HT1080 (cell line): ENCODE measurements at places on chromosomes 1 and 21.

DNA sequence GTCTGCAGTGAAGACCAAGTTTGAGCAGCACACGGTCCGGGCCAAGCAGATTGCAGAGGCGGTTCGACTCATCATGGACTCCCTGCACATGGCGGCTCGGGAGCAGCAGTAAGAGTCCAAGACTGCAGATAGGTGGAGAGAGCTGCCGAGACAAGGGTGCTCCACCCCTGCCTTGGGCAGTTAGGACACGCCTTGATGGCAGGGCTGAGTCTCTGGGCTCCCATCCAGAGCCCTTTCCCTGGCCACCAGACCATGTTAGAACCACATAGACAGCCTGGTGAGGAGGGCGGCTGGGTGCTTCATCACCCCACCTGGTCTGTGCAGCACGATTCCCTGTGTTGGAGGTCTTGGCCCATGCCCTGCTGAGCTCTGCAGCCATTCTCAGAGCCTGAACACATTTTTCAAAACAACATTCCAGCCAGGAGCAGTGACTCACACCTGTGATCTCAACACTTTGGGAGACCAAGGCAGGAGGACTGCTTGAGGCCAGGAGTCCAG lies 17.3 kb upstream of the MIIP start:
- DNase-seq = peak; percentile 60

DNA sequence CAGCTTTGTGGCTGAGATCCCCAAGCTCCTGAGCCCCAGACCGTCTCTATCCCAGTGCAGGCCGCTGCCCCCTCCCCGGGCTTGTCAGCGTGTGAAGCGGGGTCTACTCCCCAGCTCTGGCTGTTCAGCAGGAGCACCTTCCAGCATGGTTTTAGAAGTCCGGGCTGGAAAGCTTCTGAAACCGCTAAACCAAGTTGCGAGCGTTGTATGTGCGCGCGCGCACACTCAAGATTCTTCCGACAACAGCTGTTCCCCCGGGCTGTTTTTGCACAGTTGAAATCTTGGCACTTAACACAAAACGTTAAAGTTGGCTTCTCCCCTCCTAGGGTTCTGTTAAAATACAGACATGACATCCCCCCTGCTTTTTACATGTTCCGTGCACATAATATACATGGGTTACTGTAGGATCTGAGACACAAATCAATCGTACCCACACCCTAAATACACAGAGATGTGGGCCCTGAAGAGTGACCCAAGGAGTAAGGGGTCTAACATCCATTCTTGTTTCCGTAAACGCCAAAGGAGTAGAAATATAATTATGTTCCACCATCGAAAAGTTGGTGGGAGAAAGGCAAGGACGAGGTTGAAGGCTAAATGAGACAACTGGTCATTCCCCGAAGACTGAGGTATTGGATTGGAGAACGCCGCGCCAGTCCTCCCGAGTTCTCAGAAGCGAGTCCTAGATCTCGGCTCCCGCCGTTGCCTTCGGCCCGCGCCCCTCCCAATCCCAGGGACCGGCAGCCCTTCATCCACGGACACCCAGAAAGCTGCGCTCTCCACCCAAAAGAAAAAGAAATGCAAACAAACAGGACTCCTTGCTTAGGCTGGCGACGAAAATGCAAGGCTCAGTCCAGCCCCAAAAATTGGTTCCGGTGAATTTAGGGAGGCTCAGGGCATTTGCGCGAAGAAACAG lies 1.3 kb downstream of the TBX15 start:
- DNase-seq = no peak

DNA sequence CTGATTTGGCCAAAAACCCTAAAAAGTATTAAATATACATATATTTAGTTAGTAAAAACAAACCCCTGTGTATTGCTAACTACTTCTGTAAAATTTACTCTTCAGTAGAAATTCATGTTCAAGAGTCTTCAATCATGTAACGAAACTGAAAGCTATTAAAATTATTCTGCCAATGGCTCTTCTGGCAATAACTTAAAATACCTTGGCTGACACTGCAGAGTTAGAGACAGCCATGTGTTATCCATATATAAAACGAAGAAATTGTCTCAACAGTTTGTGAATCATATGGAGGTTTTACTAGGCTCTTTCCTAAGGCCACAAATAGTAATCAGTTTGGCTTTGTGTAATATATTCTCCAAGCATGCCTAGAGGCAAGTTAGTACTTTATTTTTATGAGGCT lies 357.2 kb downstream of the COL11A1 start:
- DNase-seq = no peak

GRCh38 chr21:35679076-35679475 lies 381.2 kb downstream of the SETD4 start:
- no peak for DNase-seq

DNA sequence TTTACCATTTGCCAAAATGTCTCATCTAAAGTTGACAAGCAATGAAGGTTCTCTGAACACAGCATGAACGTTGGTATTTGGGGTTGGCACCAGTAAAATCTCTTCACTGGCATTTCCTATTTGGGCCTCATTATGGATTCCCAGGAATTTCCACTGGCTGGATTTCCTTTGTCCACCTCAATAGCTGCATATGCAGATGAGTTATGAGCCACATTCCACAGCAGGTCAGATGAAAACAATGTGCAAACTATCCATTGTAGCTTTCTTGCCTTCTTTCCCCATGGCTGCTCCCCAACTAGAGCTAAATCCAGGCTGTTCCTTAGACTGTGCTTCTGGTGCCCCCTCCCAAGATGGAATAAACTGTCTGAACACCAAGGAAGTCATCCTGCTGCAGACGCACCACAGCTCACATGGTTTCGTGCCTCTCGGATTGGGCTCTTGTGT lies 168.1 kb upstream of the FGGY start:
- DNase-seq = peak; percentile 71

DNA sequence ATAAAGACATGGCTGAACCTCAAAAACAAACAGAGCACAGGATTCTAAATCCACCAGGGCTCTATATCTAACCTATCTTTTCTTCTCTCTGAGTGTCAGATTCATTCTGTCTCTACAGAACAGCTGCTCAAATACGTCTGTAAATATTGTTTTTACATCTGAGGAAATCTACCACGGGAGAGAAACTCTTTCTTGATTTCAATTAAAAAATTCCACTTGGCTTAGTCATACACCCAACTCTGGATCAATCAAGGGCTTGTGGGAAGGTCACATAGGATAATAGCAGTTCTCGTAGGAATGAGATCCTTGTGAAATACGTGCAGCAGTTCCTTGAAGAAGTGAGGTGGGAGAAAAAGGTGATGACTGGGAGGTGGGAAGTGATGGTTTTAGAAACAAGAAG lies 1355.7 kb upstream of the ADGRL2 start:
- peak; percentile 40 for DNase-seq

DNA sequence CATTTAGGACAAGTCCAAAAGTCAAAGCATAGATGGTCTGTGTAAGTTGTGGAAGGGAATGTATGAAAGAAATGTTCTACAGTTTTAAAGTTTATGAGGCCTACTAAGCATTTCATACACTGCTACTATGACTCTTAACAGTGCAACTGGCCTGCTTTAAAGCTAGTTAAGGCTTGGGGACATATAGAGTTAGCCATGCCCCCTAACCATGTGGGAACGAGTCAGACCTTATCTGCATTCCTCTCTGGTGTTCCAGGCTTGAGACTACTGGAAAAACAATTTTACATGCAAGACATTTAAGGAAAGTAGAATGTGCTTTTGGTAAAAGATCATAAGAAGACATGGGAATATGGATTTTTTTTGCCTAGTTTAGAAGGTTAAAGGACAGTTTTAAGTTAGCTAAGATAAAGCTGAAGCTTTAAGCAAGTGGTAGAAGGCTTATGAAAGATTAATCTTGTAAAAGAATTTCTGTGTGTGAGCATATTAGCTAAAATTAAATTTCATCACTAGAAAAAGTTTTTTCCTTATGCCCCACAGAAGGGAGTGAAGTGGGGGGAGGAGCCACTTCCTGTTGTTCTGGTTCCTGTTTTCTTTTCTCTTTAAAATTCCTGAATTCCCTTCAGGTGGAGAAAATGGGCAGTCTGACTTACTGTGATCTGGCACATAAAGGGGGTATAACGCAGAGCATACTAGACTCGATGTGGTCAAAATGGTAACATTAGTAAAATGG lies 8.9 kb upstream of the CD48 start:
- peak; percentile 27 for DNase-seq

DNA sequence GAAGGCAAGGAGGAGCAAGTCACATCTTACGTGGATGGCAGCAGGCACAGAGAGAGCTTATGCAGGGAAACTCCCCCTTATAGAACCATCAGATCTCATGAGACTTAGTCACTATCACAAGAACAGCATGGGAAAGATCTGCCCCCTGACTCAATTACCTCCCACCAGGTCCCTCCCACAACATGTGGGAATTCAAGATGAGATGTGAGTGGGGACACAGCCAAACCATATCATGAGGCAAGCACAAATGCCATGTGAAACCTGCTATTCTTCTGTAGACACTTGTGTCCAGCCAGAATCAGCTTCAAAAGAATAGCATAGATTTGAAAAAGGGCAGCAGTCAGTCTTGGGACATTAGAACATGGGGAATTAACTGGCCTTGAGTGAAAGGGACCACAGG lies 32.2 kb upstream of the UBE2U start:
- DNase-seq = peak; percentile 17

DNA sequence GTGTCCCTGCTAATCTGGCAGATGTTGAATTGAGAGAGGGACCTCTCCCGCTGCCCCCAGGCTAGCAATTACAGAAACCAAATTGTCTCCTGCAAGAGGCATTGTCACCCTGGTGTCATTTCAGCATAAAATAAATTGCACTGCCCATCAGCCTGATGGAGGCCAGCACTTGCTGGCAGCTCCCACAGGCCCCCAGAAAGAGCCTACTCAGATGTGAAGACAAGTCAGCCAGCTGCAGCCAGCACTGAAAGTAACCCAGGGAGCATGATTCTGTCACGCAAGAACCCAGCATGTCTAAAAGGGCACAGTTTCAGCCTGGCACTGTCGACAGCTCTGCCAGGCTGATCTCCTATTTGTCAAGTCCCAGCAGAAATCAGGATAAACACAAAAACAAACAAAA lies 110.3 kb upstream of the CTTNBP2NL start:
- DNase-seq = no peak

- DNase-seq = peak; percentile 74
Observed at GRCh38 chr21:31866077-31866511, 6.7 kb upstream of the HUNK start.

DNA sequence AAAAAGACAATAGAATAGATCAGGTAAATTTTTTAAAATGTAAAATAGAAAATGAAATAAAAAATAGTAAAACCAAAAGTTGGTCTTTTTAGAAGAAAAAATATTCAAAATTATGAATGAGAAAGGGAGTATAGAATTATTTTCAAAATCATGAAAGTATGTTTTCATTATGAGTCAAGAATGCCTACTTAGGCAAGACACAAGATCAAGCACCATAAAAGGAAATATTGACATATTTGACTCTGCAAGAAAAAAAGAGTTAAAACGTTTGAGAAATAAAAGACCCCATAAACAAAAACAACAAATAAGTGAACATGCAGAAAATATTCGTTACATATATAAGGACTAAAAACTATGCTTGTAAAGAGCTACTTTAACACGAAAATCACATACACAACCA lies 4.8 kb upstream of the COX20 start:
- DNase-seq = no peak

DNA sequence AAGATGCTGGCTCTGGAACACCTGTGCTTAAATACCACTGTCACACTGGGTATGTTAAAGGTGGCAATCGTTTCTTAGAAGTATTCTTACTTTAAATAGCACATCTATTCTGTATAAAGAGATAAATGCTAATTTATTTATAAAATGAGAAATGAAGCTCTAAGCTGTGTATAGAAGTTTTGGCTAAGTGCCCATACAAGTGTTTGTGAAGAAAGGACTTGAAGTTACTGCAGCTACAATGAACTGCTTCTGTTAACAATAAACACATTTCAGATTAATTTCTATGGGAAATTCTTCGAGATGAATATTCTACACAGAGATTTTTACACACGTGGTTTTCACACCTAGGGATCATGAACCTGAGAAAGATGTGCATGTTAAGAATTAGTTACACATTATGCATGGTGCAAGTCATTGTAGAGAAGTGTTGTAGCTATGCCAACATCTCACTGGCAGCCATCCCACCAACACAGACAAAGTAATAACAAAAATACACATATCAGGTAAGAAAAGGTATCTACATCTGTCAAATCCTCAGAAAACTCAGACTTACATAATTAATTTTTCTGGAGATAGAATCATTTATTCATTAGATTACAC lies 16.2 kb downstream of the COL24A1 start:
- no peak for DNase-seq

GRCh38 chr1:244053831-244054230 lies 2.7 kb downstream of the ZBTB18 start:
- DNase-seq = no peak

DNA sequence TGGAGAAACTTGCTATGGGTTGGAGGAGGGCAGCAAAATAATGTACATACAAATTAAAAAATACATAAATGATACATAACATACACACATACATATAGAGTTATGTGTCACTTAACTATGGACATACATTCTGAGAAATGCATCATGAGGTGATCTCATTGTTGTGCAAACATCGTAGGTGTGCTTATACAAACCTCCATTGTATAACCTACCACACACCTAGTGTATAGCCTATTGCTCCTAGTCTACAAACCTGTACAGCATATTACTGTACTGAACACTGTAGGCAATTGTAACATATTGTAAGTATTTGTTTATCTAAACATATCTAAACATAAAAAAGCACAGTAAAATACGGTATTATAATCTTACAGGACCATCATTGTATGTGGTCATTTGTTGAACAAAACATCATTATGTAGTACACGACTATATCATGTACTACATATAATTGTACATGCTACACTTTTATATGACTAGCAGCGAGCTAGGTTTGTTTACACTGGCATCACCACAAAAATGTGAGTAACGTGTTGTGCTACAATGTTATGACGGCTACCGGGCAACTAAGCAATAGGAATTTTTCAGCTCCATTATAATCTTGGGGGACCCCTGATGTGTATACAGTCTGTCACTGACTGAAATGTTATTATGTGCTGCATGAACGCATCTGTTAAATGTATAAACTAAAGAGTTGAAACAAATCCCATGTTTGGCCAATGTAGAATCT lies 35.5 kb downstream of the ITGB3BP start:
- no peak for DNase-seq

DNA sequence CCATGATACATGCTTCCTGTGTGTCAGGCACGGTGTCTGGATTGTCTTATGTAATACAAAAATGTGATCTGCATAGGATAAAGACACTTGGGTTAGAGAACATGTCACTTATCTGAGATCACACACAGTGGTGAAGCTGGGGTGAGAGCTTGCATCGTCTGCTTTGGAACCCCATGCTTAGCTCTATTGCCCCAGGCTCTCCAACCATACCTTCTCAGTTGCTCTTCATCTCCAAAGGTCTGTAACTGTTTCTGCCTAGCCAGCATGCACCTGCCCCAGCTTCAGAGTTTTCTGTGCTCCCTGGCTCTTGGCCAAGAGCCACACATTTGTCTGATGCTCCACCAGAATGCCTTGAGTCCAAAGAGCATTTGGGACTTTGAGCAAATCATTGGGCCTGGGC lies 93.9 kb upstream of the COG2 start:
- DNase-seq = no peak

GRCh38 chr1:222310836-222311235 lies 237.1 kb downstream of the HHIPL2 start:
- DNase-seq = no peak
